HEK293T (cell line): ENCODE measurements at places on chromosomes 12 and 14.

DNA sequence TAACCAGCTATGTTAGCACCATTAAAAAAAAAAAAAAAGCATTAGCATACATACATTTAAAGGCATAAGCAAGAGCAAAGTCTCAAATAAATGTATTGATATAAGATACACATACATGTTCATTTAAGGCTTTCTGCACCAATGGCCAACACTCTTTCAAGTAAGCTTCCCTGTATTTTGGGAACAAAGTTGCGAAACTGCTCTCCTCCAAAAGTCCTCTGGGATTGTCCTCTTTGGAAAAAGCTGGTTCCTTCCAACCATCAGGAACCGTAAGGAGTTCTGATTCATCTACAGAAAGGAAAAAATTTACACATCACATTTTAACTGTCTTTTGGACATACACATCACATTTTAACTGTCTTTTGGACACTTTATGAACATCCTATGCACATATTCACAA, 3.2 kb downstream of the KRR1 start:
- DNase-seq = no peak

DNA sequence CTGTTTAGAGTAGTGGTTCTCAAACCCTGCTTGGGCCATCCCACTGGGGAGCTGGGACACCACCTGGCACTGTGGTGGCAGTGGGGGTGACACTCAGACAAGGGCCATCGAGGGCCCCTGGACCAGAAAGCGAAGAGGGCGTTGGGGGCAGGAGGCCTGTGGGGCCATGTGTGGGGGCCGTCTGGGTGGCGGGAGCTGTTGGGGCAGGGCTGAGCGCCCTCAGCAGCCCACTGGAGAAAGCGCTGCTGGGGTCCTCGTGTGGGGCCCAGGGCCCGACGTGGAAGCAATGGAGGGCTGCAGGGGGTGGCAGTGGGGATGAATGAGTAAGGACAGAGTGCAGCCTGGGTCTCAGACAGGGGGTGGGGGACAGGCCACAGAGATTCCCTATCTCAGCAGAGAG, 5.9 kb upstream of the ADSS1 start:
- no peak for DNase-seq

- peak; percentile 29 for DNase-seq
Measured at GRCh38 chr12:62466018-62466593, 520 bp upstream of the MON2 start.

DNA sequence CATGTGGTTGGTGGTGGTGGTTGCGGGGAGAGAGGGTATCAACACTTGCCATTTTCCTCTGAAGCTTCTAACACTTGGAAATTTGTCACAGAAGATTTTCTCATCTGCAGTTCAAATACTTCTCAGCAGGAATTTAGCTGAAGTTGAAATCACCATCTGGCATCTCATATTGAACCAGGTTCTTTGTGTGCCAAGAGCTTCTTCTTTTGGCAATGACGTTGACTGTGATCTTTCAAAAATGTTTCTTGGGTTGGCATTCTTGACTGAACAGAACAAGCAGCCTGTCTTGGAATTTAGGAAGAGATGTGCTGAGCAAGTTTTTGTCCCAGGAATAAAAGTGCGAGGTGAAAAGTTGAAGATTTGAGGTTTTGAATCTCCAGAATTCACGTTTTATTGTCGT, 8.7 kb upstream of the NIN start:
- no peak for DNase-seq

DNA sequence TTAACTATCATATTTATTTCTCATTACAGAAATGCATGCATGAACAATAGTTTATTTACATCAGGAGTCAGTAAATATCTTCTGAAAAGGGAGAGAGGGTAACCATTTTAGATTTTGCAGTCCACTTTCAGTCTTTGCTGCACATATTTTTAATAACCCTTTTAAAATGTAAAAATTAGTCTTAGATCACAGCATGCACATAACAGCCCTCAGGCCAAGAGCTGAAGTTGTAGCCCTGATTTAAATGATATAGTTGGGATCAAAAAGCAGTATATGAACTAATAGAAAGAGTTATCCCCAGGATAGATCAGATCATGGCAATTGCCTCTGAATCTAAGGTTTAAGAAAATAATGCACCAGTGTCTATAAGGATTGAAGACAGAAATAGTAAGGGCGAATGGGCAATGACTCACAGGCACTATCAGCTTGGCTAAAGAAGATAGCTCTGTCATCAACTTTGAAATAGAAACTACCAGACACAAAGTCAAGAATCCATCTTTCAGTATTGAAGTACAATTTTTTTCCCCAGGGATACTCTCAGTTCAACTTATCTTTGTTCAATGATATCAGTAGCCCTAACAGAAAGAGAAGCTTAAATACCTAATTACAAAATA, 13.1 kb upstream of the CLEC7A start:
- no peak for DNase-seq

GRCh38 chr14:88895116-88895515, 70.7 kb downstream of the TTC8 start:
- no peak for DNase-seq

DNA sequence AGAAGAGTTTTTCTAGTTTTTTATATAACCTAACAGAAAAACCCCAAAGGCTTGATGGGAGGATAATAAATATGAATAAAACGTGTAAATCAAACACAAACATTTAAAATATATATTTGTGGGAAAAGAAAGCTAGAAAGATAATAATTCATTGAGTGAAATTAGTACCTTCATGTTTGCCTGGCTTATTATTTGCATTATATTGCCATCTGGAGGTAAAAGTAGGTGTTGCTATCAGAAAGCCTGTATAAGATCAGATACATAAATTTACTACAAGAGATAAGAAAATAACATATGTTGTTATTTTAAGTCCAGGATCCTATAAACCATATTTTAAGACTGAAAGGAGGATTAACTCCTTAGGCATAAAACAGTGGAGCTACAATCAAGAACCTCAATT, 77.7 kb downstream of the NTS start:
- DNase-seq = no peak

- no peak for DNase-seq
Measured at GRCh38 chr14:39040529-39040928, 62.5 kb downstream of the SEC23A start.

DNA sequence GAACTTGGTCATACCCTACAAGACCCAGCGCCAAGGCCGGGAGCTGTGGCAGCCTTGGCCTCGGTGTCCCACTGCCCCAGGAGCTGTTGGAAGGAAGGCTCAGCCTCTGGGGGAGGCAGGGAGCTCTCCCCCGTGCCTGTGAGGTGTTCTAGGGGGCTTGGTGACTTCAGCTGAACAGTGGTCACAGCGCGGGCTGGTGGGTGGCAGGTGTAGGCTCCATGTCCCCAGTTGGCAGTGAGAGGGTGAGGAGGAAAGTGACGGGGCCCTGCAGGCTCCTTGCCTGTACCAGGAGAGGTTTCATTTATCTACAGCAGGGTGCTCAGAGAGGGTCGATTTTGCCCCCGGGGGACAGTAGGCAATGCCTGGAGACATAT, 47.5 kb downstream of the DLK1 start:
- DNase-seq = no peak
